ENCODE measurements at places on chromosomes 11 and 22. TPM values are rescaled to one million over a fixed set of nuclear protein-coding genes. Genes with fewer than 3 reads are reported as not detected.

HBD gene
- total RNA-seq = not detected

DNA sequence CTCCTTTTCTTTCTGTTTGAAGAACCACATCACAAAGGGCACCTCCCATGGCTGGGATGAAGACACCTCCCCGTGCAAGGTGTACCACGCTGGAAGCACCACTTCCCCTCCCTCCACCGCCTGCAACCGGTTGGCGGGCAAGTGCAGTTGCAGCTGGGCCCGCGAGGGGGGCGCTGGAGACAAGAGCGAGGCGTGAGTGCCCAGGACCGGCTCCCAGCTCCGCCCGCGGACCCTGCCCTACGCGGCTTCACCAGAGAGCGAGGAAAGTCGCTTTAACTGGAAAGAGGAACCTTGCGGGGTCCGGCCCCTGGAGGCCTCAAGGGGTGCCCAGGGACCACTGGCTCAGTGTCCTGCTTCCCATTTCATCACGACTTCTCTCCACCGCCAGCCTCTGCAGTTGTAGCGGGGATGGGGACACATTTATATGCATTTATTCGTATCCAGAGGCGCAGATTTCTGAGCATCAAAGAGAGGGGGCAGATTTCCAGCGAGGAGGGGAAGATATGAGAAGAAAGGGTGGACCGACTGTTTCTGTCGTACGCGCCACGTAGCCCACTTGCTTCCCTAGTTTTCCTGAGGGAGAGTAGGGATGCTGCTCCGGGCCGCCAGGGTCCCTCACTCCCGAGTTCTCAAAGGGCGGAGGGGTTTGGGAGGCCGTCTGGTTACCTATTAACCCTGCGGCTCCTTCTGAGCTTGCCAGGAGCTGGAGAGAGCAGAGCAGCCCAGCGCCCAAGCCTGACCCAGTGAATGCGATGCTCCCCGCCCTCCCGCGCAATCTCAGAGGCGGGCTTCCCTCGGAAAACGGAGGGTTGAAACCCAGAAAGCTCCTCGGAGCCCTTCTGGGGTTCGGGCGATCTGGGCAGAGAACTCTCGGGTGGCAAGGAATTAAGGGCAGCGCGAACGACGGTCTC, 3.5 kb downstream of the ESAM start:
- H3K36me3 ChIP-seq = no peaks in the 10 kb centered on the region
- peak overlapping the region; percentile 44 for H3K4me3 ChIP-seq
- H3K4me1 ChIP-seq = peaks cover 36% of the 10 kb centered on the region
- H3K27ac ChIP-seq = no peak overlapping the region
- peak; percentile 94 for DNase-seq
- peaks cover 84% of the 10 kb centered on the region for H3K27me3 ChIP-seq

- peaks cover 17% of the 10 kb centered on the region for H3K4me1 ChIP-seq
- no peaks in the 10 kb centered on the region for H3K36me3 ChIP-seq
- no peak overlapping the region for H3K27ac ChIP-seq
- no peak overlapping the region for H3K4me3 ChIP-seq
- DNase-seq = no peak
Measured at GRCh38 chr22:40491990-40492631, 121.7 kb downstream of the SGSM3 start.

- H3K4me3 ChIP-seq = no peak overlapping the region
- no peak overlapping the region for H3K27ac ChIP-seq
- no peaks in the 10 kb centered on the region for H3K4me1 ChIP-seq
Measured at GRCh38 chr11:101345891-101346290, 216.3 kb upstream of the PGR start.

SNX32 gene
- total RNA-seq = 3.0 TPM

- no peaks in the 10 kb centered on the region for H3K36me3 ChIP-seq
- H3K27ac ChIP-seq = no peak overlapping the region
- no peaks in the 10 kb centered on the region for H3K4me1 ChIP-seq
- no peaks in the 10 kb centered on the region for H3K27me3 ChIP-seq
- DNase-seq = peak; percentile 70
- no peak overlapping the region for H3K4me3 ChIP-seq
Measured at GRCh38 chr11:32231909-32232493, 141.1 kb downstream of the RCN1 start.

APOL5 gene
- not detected for total RNA-seq

Data from neural progenitor cell (in vitro differentiated cells).